Activated T-helper 1 cell treated with Interleukin-2 at 50 U/mL for 16 hours (primary cell): ENCODE measurements at places on chromosomes 13 and 19.

DNA sequence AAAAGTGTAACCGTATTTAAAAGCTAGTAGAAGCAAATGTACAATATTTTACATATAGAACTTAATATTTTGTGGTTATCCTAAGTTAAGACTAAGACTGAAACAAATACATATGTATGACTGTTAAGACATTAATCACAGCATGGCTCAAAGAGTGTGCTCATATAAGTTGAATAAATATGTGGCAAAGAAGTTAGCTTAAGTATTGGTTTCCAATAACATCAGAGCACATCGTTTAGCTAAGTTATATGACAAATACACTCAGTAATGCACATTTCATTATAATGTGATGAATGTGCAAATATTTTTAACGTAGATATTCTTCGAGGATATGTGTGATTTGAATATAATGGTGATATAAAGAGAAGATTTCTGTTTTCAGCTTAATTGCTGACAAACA is 253.8 kb downstream of the SLITRK5 start:
- no peak for DNase-seq

GRCh38 chr13:105278943-105279381 is 1256.5 kb downstream of the EFNB2 start:
- DNase-seq = no peak

- no peak for DNase-seq
Measured at GRCh38 chr13:90321281-90321931, 1026.1 kb upstream of the MIR17HG start.

- no peak for DNase-seq
Measured at GRCh38 chr13:98284679-98285078, 107.6 kb upstream of the RNF113B start.

DNA sequence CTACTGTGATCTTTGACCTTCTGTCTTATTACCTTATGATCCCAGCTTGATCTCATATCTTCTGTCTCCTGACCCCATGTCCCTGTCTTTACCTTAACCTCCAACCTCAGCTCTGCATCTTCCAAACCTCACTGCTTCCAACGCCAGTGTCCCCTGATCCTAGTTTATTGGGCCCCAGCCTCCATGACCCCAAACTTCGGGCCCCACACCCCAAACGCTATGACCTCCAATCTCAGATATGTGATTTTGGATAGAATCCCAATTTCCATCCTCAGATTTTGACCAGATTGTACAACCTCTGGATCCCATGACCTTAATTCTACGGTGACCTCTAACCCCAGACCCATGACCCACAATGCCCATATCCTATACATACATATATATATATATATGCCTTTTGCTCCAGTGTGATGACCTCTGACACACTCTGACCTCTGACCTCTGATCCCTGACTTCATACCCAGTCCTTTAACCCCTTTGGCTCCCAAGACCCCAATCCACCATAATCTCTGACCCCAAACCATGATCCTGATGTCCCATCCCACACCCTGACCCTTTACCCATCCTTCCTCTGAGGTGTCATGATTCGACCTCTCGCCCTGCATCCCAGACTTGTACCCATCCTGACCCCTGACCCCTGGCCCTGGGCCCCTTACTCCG is 3.5 kb downstream of the KLK12 start:
- no peak for DNase-seq

GRCh38 chr13:44719857-44720671 is 143.9 kb upstream of the TSC22D1 start:
- DNase-seq = no peak

GRCh38 chr19:18697680-18698079 is 14.2 kb downstream of the CRTC1 start:
- no peak for DNase-seq

DNA sequence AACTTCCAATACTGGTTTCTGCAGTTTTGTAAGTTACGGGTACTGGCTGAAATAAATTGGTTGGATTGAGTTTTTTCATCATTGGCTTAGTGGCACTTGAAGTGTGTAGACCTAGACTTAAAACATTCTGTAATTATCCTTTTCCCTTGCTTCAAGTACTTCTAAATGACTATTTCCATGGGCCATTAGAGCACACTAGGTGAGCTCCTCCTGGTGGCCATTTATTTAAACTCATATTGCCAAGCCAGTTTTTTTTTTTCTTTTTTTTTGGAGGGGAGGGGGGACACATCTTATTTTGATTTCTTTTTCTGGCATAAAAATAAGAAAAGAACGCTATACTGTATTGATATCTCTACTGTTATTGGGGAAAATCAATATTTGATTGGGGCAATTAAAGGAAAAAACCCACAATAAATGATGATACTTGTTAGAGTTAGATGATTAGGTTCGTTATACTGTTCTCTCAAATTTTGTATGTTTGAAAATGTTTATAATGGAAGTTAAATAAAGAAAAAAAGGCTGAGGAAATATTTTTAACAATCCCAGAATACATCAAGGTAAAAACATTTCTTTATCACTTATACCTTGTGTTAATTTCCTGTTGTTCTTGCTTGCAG is 82.9 kb downstream of the PDS5B start:
- DNase-seq = no peak

DNA sequence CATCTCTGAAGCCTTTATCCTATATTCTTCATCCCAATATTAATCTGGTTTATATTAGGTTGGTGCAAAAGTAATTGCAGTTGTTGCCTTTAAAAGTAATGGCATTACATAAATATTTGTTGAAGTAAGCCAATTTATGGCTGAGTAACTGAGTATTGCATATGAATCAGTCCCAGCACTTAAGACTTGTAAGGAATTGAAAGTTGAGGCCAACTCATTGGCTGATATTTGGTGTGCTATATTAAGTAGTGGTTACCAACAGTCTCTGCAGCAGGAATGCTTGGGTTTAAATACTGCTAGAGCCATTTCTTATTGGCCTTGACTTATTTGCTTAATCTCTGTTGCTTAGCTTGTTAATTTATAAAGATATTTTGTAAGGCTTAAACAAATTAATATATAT is 460.7 kb downstream of the GPC6 start:
- DNase-seq = no peak
